ENCODE measurements at places on chromosomes 5 and 9. TPM values are rescaled to one million over a fixed set of nuclear protein-coding genes. Genes with fewer than 3 reads are reported as not detected.

The GFI1B gene
- total RNA-seq, result 0.33 TPM

The CDH9 gene
- total RNA-seq, result not detected

The CSF1R gene
- total RNA-seq, result 0.60 TPM

The MOB3B gene
- 0.56 TPM for total RNA-seq

The GGTA1 gene
- total RNA-seq, result not detected

The DMRTA1 gene
- total RNA-seq, result 0.03 TPM

The GARIN3 gene
- not detected for total RNA-seq

The PCSK5 gene
- total RNA-seq, result 12.7 TPM

The SLC25A2 gene
- total RNA-seq, result 2.0 TPM

The CNTNAP3B gene
- total RNA-seq, result not detected

The SNX18 gene
- 35.7 TPM for total RNA-seq

The SPAAR gene
- total RNA-seq, result not detected

The KCNV2 gene
- total RNA-seq, result not detected

The C9orf50 gene
- not detected for total RNA-seq

The ZNF354C gene
- total RNA-seq, result 8.4 TPM

The ALDH1B1 gene
- 5.7 TPM for total RNA-seq

The LCN15 gene
- total RNA-seq, result not detected

The FBXL7 gene
- 0.07 TPM for total RNA-seq

The FAM78A gene
- 70.4 TPM for total RNA-seq

The GPRIN1 gene
- 1.2 TPM for total RNA-seq
